Thymus (tissue), 14 donors: ENCODE measurements at places on chromosomes 16 and 17. TPM values are rescaled to one million over a fixed set of nuclear protein-coding genes. Genes with fewer than 3 reads are reported as not detected.

- no peak for DNase-seq
These were observed 85.5 kb downstream of the SSH2 start for GRCh38 chr17:29844339-29845048.

DNA sequence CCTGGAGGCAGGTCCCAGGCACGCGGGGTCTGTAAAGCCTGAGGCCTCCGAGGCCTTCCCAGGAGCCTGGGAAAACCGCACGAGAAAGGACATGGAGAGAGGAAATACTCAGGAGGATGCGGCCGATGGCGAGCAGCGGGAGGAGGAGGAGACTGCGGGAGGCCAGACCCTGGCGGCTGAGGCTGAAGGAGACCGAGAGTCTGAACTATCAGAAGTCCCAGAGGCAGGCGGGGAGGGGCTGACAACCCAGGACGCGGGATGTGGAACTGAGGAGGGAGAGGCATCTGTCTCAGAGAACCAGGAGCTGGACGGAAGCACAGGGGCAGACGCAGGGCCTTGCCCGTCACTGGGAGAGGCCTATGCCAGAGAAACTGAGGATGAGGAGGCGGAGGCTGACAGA is 2.4 kb downstream of the APOBR start:
- no peak for DNase-seq

DNA sequence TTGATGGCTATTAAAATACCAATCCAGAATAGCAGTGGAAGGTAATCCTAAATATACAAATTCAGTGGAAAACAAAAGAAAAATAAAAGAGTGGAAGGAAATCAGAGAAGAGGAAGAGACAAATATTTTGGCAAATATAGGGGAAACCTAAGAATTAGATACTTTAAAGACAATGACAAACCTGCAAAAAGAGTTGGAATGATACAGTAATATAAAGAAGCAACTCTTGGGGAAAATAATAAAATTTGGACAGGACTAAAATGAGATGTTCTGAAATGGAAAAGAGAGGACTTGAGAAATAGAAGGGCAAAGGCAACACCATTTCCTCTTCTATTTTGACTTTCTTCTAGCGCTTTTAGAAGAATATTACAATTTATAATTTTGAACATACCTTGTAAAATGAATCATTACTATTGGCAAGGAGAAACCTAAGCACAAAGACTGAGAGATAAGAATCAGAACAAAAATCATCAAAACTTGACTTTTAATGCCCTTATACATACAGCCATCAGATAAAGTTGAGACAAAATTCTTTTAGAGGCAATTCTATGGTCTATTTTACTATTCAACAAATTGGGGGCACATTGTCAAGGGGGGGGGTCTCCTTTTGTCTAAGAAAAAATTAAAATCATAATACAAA is 5.2 kb downstream of the RNF43 start:
- no peak for DNase-seq

DNA sequence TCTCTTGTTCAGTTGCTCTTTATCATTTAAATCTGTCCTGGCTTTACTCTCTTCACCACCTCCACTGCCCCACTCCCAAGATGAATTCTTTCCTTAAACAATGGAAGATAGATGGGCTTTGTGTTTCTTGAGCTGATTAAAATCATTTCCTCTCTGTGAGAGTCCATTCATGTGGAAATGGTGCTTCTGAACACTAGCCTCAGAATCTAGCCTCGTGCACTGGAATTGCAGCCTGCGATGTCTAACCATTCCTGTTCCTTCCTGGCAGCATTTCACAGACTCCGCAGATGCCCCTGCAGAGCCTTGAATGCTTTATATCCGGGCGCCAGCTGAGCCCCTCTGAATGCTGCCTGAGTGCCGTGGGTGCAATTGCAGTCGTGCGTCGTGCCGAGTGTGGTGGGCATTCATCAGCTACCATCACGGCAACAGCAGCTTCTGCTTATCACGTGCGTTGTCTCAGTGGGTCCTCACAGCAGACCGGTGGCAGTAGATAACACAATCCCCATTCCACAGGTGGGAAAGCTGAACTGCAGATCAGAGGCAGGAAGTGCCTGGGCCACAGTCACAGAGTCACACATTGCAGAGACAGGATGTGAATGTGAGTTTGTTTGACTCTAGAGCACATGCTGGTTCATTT is 172.8 kb upstream of the WSCD1 start:
- no peak for DNase-seq

GRCh38 chr17:44235583-44235936 is 16.1 kb upstream of the UBTF start:
- DNase-seq, result no peak

- DNase-seq, result no peak
These were observed 9.6 kb upstream of the WNT9B start for GRCh38 chr17:46841561-46842379.

GRCh38 chr17:61597607-61598006 is 6.6 kb upstream of the NACA2 start:
- DNase-seq, result no peak

- no peak for DNase-seq
These were observed 50.5 kb downstream of the CBFA2T3 start for GRCh38 chr16:88926374-88926990.

- DNase-seq, result no peak
These were observed 9.3 kb downstream of the TPSD1 start for GRCh38 chr16:1265090-1265630.

- peak; percentile 81 for DNase-seq
These were observed 2.2 kb downstream of the NT5M start for GRCh38 chr17:17305281-17305801.

GRCh38 chr17:35372846-35373533 is 431 bp downstream of the SLFN11 start:
- peak; percentile 17 for DNase-seq

DNA sequence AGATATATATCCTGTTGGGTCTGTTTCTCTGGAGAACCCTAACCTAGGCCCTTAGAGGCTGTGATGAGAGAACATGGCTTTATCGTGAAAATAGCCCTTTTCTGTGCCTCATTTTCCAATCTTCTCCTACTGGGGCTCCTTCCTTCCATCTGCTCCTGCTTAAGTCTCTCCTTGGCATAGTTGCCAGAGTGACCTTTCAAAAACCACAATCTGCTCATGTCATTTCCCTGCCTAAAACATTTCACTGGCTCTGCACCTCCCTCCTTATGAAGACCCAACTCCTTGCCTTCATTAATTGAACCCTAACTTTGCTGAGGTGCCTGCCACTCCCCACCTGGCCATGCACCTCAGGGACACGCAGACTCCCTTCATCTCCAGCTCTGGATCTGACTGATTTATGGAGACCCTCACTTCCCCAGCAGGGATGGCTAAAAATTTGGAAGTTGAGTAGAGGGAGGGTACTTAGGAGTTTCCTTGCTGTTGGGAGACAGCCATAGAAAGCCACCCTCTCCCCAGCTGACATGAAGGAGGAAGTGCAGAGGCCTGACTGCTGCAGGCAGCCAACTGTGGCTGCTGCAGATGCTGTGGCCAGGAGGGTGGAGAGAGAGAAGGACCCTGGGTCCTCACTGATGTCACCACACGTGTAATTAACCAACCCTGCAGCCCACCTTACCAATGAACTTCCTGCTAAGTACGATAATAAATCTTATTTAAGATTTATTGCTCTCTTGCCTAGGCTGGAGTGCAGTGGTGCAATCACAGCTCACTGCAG is 6.3 kb upstream of the GGA2 start:
- no peak for DNase-seq

DNA sequence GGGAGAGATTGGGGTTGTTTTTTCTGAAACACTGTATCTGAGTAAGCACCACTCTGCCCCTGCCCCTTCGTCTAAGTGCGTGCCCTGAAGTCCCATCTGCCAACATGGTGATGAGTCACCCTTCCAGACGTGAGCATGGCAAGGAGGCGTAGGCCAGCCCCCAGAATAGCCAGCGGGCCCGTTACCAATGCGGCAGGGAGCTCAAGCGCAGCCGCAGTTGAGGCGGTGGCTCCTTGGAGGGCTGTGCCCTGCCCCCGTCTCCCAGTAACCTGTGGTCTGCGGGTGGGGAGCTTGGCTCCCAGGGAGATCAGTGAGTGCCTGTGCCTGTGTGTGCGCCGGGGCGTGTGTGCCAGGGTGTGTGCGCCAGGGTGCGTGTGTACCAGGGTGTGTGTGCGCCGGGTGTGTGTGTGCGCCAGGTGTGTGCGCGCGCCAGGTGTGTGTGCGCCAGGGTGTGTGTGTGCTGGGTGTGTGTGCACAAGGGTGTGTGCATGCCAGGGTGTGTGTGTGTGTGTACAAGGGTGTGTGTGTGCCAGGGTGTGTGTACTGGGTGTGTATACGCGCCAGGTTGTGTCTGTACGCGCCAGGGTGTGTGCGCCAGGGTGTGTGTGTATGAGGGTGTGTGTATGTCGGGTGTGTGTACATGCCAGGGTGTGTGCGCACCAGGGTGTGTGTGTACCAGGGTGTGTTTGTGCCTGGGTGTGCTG is 98.6 kb upstream of the CHMP6 start:
- DNase-seq, result no peak

DNA sequence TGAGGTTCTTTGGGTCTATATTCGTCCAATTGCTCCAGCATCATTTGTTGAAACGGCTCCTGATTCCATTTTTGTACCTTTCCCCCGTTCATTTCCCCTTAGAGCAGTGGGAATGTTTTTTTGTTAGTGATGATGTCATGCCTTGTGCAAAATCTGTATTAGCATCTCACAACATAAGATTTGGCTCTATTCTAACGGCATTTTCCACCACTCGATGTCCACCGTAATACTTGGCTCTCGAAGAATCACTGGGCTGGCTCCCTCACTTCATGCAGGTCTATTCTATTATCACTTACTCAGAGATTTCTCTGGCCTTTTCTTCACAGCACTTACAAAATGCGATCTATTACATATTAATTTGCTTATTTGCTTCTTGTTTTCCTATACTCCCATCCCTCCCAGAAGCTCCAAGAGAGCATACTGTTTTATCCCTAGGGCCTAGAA is 571 bp upstream of the NME1 start:
- DNase-seq, result no peak

- DNase-seq, result no peak
These were observed 90.8 kb downstream of the ABCC12 start for GRCh38 chr16:48064971-48065370.

GRCh38 chr16:57166951-57167350 is 18.9 kb downstream of the PSME3IP1 start:
- no peak for DNase-seq

- DNase-seq, result no peak
These were observed 5.2 kb upstream of the GRIN2C start for GRCh38 chr17:74864866-74865395.

- no peak for DNase-seq
These were observed 265.1 kb downstream of the CDH13 start for GRCh38 chr16:82891918-82892317.

DNA sequence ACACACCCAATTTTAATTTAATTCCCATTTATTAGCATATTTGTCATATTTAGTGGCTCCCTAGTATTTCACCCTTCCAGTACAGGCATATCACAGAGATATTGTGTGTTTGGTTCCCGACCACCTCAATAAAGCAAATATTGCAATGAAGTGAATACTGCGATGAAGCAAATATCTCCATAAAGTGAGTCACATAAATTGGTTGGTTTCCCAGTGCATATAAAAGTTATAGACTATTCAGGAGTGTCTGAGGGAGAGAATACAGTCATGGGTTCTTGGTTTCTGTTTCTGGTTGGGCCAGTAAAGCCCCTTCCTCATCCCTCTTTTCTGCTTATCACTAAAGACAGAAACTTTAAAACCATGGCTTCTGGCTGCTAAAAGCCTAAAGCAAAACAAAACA is 295.4 kb upstream of the AXIN2 start:
- no peak for DNase-seq

GRCh38 chr17:67281743-67282142 is 36.7 kb upstream of the HELZ start:
- no peak for DNase-seq

GRCh38 chr16:50526249-50526648 is 21.9 kb upstream of the NKD1 start:
- DNase-seq, result no peak

DNA sequence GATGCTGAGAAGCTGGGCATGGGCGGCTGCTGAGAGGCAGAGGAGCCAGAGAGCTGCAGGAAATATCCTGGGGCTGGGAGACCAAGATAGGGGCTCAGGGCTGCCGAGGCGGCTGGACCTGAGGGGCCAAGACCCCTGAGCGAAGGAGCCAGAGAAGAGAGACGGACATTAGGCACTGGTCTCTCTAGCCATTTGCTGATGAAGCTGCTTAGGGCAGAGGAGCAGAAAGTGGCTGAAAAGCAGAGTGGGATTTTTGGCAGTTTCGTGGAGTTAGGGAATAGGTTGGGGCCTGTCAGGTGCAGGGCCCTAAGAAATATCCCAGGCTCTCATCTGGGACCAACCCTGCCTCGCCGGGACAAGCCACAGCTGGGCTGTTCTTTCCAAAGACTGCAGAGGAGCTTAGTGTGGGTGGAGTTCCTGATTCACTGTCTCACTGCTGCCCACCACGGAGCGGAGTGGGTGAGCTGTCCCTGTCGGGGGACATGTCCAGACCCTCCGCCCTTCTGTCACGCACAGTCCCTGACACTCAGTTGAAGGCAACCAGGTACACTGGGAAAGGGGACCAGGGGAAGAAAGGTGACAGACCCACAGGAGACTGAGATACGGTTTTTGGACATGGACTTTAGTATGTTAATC is 11.3 kb upstream of the DNASE1 start:
- no peak for DNase-seq

DNA sequence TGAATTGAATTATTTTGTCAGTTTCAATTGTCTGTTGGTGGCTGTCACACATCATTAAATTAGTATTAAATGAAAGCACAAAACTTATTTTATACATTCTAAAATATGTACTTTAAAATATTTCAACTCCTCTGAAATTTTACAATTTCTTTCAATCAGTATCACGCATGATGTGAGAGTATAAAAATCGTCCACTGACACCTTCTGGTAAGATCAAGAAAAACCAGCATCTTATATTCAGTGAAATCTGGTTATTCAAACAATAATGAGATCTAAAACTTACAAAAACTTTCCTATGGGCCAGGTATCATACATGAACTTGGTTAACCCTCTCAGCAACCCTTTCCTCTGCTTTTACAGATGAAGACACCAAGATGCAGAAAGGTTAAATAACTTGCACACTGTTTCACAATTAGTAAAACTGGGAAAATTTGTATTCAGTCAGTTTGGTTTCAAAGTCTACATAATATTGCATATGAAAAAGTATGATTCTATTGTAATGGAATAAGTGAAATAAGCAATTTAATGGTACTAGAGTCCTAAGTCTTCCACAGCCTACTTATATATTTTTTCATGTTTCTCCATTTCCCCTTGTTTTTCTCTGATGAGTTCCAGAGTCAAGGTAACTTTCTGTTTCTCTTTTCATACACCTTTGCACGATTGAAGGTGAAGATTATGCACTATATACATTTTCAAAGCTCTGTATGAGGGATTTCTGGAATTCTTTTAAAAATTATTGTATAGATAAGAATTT is 58.7 kb downstream of the EFCAB5 start:
- no peak for DNase-seq

The EVI2B gene
- 19.3 TPM for total RNA-seq

The ATP2C2 gene
- 0.38 TPM for total RNA-seq

The TAT gene
- total RNA-seq, result 0.09 TPM

The HCRT gene
- 0.19 TPM for total RNA-seq

The PRCD gene
- total RNA-seq, result 0.47 TPM

The CA4 gene
- total RNA-seq, result 0.94 TPM

The CACNG5 gene
- total RNA-seq, result 0.05 TPM

The MEFV gene
- 0.52 TPM for total RNA-seq

The CDH13 gene
- total RNA-seq, result 3.7 TPM

The MAP2K6 gene
- 18.5 TPM for total RNA-seq

The AOC2 gene
- total RNA-seq, result 0.28 TPM

The PDXDC1 gene
- total RNA-seq, result 29.4 TPM

The HSD17B1 gene
- total RNA-seq, result 1.1 TPM

The LONP2 gene
- total RNA-seq, result 37.7 TPM

The SLFN14 gene
- total RNA-seq, result 0.19 TPM
